ENCODE measurements at places on chromosomes 2 and 18.

GRCh38 chr2:110143982-110144381 is 28.4 kb upstream of the MALL start:
- DNase-seq = no peak

- no peak for DNase-seq
Observed at GRCh38 chr18:66317243-66318090, 286.4 kb downstream of the CDH19 start.

DNA sequence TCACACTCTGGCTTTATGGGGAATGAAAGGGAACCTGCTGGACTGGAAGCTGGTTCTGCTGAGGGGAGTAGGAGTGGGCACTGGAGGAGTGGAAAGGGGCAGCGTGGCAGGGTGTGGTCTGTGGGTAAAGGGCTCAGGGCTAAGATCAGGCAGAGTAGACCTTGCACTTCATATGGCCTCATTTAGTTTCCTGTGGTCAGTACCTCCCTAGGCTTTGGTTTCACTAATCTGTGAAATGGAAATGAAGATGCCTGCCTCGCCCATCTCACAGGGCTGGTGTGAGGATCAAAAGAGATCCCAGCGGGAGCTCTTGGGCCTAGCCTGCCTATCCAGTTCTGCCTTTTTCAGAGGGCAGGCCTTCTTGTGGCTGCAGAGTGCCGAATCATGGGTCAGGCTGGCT is 208.7 kb downstream of the LOXHD1 start:
- DNase-seq = no peak

GRCh38 chr2:217279556-217279955 is 419.7 kb upstream of the TNP1 start:
- DNase-seq = no peak

DNA sequence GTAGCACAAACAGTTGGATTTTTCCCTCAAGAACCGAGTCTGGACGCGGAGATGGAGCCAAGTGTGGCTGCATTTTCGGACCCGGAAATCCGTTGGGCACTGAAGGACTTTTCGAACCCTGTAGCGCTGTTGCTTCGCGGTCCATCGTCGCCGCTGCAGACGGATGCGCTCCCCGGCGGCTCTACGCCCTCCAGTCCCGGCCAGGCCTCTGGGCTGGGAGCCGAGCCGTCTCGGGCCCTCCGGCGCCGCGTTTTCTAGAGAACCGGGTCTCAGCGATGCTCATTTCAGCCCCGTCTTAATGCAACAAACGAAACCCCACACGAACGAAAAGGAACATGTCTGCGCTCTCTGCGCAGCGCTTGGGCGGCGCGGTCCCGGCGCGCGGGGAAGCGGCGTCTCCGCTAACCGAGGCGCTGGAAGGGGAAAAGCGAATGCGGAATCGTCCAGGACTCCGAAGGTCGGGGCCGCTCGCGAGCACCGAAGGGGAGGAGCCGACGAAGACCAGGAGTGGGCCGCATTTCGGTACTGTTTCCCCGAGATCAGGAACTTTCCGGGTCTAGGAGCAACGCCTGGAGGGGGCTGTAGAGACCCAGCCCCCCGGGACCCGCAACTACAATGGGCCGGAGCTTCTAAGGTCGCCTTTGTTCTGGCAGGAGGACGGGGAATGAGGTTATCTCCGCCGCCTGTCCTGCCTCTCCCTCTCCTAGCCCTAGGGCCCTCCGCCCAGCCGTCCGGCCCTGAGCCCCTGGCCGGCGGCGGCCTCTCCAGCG is 3.2 kb downstream of the EMX1 start:
- no peak for DNase-seq

DNA sequence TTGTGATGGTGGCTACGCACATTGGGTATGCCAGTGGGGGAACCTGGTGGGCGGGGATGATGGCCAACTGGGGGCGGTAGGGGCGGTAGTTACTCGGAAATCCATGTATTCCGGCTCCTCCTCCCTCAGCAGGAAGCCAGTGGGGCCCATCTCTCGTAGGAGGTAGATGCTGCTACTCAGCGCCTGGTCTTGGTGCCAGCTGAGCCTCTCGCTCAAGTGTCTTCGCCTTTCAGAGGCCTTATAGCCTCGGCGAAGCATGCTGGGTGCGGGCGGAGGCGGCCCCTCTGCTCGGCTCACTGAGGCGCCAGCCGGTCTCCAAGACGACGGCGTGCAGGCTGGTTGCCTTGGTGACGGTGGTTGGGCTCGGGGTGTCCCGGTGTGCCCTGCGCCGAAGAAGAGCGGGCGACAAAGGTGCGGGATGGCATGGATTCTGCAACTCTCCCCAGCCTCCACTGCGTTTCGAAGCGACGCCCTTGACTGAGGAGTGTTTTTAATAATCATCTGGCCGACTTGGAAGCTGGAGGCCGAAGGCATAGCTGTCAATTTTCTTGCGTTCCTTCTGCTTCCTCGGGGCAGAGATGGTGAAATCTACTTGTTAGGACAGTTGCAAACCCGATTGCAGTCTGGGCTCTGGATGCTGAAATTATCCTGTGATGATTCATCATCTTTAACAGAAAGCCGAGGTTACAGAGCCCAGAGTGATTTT is at the start of gene ZSWIM2:
ZSWIM2 (minus strand) TSS at position 298 of the 706 bp plus-strand sequence; CDS start at position 258, 40 bp downstream.
- DNase-seq = no peak

DNA sequence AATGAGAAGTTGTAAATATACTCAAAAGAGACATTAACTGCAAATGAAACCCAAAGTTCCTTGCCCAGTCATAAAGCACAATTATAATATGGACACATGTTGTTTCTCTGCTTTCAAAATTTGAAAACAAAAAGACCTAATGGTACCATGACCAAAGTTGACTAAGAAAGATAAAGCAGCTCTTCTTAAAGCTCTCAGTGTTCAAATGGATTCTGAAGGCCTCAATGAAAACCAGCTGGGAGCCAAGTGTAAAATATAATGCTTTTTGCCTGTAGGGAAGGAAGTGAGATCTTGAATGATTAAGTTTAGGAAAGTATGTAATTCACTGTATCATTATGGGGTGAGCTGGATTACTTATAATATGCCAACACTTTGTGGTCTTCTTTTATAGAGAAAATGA is 178.6 kb downstream of the SATB2 start:
- DNase-seq = no peak

GRCh38 chr2:151009437-151010175 is 252.1 kb downstream of the RBM43 start:
- no peak for DNase-seq

DNA sequence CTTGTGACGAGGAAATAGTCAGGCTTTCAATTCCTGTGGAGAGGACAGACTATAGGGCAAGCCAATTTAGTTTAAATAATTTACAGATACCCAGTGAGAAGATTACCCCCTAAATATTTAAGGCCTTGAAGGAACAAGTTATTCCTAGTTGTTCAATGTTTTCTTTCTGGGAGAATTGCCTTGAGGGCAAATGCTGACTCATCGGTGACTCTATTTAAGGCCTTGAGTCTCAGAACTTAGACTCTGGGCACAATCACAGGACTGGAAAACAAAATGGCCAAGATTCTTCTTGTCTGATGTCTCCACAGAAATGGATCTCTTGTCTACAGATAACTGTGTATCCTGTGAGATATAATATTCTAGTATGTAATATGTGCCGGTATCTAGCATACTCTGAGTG is 467.1 kb downstream of the SUCLG1 start:
- no peak for DNase-seq

DNA sequence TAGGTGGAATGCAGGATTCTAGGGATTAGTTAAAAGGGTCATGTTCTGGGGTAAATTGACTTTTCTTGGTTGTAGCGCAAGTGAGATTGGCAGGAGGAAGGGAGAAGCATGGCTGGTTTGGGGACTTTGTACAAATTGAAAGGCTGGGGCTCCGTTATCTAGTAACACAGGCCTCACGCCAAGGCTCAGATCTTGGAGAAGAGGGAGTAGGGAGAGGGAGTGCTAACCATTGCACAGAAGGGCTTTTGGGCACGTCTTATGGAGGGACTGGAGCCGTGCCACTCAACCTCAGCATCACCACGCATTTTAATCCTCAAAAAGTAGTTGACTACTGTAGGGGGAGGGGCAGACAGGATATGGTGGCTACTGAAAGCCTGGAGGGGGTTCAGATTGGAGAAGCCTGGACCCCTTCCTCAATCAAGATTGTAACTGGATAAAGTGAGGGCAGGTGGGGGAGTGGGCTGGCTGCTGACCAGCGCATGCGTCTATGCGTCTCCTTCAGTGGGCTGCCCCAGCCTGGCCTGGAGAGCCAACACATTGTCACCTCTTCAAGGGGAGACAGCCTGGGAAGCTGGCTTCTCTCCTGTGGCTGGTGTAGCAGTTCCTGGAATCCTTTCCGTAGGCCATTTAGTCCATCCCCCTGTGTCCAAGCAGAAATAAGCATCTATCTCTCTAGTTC is 14.3 kb downstream of the IGFBP5 start:
- DNase-seq = no peak

GRCh38 chr2:36290306-36290856 is 65.2 kb upstream of the CRIM1 start:
- no peak for DNase-seq

- DNase-seq = no peak
Observed at GRCh38 chr18:60147323-60147722, 225.3 kb downstream of the MC4R start.

DNA sequence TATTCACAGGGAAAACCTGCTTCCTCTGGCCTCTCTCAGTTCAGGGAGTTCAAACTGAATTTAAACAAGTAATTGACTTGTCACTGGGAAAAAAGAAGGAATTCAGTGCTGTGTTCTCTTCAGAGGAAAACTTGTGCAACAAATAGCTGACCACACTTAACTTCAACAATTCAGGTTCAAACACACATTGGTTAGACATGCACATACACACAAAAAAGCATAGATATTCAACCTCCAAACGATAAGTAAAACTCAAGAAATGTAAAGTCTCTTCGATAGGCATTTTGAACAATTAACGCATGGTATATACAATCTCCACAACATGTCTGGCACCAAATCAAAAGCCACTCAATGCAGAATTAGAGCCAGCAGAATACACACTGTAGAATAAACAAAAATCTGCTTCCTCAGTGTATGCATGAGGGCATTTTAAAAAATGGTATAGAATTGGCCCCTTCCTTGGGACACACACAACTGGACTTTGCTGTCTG is 269.0 kb downstream of the TCF4 start:
- no peak for DNase-seq

GRCh38 chr2:33436083-33436482 is 40.4 kb upstream of the RASGRP3 start:
- no peak for DNase-seq

- no peak for DNase-seq
Observed at GRCh38 chr2:165827921-165828276, 33.9 kb upstream of the GALNT3 start.

GRCh38 chr2:111145103-111145760 is 24.5 kb downstream of the BCL2L11 start:
- DNase-seq = no peak

DNA sequence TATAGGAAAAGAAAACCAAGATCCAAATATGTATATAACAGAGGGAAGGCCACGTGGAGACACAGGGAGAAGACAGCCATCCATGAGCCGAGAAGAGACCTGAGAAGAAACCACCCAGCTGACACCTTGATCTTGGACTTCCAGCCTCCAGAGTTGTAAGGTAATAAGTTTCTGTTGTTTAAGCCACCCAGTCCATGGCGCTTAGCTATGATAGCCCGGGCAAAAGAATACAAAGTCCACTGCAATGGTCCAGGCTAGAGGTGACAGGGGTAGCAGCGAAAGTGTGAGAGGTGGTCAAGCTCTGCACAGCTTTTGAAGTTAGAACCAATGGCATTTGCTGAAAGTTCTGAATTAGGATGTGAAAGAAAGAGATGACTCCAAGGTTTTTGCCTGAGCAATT is 2.8 kb downstream of the MYOM1 start:
- DNase-seq = no peak

DNA sequence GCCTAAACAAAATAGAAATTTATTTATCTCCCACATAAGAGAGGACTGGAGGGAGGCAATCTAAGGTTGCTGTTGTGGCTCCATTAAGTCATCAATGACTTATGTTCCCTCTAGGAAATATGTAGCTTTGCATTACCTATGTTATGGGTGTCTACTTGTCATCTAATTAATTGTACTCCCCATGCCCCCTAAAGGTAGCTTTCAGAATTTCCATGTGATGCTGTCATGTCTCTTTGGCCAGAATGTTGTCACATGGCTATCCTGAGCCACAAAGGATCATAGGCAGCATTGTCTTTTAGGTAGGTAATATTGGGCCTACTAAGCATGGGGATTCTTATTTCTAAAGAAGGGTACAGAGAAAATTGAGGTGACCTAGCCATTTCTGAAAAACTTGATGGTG is 935.6 kb upstream of the FANCL start:
- no peak for DNase-seq

DNA sequence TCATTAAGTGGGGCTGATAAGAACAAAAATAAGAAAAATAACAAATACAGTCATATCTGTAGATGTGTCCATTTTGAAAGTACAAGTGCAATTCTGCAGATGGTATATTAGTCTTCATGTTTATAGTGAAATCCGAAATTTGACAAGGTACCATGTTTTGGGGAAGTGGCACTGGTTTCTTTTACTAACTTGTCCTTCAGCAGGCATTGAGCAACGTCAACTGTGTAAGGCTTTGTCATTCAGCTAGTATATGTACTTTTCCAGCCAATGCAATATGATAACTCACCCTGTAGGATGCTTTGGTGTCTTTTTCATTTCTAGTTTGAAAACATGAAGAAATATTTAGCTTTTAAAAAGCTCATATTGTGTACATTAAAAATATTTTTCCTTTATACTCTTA is 139.9 kb downstream of the MCFD2 start:
- DNase-seq = no peak

DNA sequence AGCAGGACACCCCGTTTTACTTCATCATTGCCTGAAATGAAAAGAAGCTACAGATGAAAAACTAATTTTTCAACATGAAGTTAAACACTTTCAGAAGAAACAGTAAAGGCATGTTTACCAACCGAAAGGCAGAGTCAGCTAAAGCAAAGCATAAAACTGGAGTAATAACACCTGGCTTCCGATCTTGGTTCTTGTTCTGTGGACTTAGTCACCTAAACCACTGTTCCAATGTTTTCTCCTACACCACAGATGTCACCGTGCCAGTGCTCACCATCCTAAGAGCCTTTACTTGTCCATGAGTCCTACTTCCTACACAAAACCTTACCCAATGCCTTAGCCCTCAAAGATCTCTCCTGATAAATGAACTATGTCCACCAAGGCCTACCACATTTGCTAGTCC is 13.5 kb downstream of the MCM6 start:
- DNase-seq = no peak

DNA sequence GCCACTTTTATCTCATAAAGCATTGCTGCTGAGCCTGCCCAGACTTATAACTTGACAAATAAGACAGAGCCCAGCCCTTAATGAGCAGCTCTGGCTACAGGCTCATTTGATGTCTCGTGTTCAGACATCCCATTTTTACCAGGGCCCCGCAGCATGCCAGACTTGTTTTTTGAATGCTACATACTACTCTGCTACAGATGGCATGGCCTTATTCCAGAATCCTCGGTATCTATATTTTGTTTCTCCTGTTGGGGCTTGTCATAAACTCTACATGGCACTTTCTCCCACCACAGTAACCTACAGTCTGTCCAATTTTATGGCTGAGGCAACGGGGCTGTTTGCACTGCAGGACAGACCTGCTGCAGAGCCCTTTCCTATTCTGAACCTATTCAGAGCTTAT is 179.0 kb upstream of the DDX18 start:
- no peak for DNase-seq
